ENCODE measurements at places on chromosomes 4 and X.

- no peak for DNase-seq
Measured at GRCh38 chr4:140695483-140695882, 60.7 kb downstream of the TBC1D9 start.

DNA sequence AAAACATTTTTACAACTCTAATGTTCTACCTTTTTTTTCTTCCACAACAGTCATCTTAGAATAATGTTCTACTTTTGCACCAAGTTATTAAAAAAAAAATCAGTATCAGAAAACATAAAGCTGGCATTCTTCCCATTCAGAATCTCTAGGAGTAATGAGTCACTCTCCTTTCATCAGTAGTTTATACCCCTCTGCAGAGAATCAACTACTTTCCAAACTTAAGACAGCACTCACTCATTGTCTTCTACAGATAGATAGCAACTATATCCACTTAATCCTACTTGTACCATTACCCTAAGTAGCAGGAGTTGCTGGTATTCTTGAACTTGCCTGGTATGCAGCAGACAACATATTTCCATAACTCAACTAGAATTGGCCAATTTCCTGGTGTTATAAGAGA is 3.2 kb downstream of the TIGD4 start:
- no peak for DNase-seq

- DNase-seq, result no peak
Measured at GRCh38 chrX:57353472-57354132, 67.1 kb downstream of the FAAH2 start.

- DNase-seq, result no peak
Measured at GRCh38 chr4:126755506-126755905, 877.3 kb upstream of the INTU start.

DNA sequence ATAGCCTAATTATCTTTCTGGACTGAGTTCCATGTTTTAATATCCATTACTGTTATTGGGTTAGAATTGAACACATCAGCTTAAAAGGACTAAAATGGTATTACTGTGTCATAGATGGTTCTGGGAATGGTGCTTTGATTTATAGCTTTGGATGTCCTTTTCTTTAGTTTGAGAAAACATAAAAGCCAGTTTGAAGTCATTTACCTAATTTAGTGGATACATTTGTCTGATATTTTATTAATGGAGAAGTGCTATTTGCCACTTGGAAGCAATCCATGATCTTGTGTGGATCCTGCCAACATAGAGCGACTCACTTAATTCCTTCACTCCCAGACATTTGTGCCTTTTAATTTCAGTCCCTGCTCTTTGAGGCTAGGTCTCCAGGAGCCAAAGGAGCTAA is 212.4 kb upstream of the PACRGL start:
- DNase-seq, result no peak

GRCh38 chrX:154463611-154464220 is 5.6 kb downstream of the PLXNA3 start:
- no peak for DNase-seq

GRCh38 chr4:90572996-90573395 is 445.8 kb downstream of the CCSER1 start:
- DNase-seq, result no peak

GRCh38 chrX:10533696-10534365 is 86.6 kb downstream of the MID1 start:
- no peak for DNase-seq

DNA sequence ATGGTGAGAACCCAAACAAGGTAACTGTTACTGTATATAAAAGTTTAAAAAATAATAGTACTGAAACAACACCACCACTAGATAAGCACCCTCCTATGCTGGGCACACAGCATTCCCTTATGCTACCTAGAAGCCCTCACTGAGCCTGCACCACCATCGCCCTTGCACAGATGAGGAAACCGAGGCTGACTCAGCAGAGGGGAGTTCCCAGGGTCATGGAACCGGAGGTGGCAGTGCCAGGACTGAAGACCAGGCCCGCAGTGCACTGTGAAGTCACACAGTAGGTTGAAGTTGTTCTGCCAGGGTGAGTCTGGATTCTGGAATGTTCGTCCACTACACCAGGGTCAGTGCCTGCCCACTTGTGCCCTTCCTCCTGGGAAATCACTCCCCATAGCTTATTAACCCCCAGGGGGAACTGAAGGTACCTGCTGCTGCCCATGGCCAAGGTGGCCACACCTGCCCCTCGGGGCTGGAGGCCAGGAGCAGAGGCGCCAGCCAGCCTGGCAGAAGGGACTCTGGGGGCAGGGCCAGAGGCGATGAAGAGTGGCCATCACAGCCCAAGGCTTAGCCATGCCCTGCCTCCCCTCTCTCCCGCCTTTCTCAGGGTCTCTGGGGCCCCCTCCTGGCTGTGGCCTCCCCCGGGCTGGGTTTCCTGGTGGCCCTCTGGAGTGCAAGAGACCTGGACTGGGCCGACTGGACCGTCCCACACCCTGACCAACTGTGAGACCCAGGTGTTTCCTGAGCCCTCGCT is 15.1 kb upstream of the ABLIM2 start:
- DNase-seq, result no peak

- no peak for DNase-seq
Measured at GRCh38 chr4:124321364-124321763, 391.2 kb downstream of the ANKRD50 start.

- DNase-seq, result no peak
Measured at GRCh38 chrX:73977542-73978169, 326.3 kb upstream of the ZCCHC13 start.

DNA sequence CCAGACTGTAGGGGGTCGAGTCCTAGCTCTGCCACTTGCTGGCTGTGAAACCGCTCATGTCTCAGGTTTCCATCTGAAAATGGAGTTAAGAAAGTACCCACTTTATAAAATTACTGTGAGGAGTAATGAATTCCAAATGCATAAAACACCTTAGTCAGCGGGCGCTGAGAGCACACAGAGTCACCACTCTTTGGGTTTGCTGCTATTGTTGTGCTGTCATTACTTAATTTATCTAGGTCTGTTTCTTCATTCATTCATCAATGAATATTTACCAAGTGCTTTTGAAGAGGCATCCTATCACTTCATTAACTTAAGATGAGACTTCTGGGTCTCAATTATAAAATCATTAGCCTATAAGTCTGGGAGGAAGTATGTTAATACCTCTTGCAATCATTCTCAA is 317.3 kb downstream of the FBXW7 start:
- DNase-seq, result no peak

GRCh38 chr4:6046526-6047129 is 28.4 kb upstream of the C4orf50 start:
- DNase-seq, result no peak

DNA sequence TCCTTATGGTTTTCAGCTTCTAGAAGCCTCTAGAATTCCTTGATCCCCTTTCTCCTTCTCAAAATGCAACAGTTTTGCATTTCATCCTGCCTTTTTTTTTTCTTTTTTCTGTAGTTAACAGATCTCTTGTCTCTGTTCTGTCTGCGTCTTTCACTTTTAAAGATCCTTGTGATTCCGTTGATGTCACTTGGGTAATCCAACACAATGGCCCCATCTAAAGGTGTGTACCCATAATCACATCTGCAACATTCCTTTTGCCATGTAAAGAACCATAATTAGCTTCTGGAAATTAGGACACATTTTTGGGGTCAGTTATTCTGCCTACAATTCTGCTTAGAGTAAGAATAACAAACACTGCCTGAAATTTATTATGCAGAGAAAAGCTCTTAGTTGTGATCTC is 1180.9 kb upstream of the ADGRL3 start:
- DNase-seq, result no peak

Data from AG04449 (cell line).